ENCODE measurements at places on chromosomes 5 and 9.

DNA sequence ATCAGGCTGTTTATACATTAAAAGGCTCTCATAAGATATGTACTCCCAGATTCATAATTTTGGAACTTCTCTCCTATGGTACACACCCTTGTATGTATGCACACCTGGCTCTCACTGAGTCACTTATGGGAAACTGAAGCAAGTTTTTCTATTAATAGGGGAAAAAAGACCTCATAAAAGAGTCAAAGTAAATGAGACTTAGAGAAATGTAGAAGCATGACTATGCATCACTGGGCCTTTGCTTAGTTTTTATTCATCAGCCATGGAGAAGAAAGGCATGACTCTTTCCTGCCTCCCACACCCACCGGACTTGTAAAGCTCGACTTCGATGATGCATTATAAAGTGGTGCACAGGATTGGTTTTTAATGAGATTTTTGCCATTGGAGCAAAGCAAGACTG lies 28.2 kb downstream of the MTAP start:
- no peak for DNase-seq

DNA sequence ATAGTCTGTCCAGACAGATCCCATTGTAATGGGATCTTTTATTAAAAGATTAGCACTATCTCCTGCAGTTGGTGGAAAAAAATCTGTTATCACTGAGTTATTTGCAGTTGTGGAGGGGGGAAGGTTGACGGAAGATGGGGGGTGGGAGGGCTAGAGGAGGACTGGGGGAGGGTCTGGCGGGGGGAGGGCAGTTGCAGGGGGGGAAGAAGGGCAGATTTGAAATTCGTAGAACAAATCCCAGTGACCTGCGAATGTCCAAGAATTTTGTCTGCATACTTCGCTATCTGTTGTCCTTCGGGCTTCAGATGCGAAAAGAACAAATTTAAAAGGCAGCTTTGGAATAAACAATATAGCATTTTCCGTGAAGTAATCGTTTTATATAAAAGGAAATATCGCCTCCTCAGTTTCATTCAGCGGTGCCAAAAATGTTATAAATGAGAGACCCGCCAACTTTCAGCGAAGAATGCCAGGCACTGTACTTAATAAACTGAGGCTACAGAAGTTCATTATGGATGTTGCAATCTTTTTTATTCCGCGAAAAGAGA lies 1.3 kb upstream of the FST start:
- DNase-seq = no peak

DNA sequence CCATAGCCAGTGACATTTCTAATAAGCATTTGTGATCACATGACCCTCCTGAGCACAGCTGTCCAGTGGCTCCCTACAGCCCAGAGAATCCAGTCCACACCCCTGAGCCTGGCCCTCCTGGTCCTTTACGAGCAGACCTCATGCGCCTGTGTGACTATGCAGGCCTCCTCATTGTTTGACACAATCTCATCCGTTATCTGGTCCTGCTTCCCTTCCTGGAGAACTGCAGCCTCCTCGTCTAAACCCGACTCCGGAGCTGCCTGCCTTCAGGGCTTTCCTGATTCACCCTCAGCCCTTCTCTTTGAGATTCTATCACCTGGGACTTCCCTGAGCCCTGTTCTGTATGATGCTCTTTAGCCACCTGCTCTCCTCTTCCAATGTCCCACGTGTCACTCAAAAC lies 79.7 kb downstream of the GPR21 start:
- no peak for DNase-seq

DNA sequence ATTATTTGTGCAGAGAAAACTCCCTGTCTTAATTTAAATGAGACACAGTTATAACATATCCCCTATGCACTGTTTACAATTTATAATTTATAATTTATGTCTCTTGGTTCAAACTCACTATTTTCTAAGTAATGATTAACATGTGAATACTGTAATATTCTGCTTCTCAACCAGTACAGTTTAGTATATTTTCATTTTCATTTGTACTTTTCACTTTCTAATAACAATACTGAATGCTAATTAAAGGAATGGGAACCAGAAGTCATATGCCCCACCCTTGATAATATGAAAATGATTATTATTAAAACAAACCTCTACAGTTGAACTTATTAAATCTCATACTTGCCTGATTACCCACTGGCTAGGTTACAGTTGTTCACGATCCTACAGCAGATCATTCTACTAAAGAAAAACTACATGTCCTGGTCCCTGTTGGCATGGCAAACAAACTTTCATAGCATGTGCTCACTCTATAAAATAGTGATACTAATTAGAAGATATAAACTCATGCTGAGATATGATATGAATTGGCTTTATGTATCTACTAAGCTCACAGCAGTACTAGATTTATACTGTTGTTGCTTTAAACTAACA lies 66.4 kb downstream of the POU5F2 start:
- no peak for DNase-seq

DNA sequence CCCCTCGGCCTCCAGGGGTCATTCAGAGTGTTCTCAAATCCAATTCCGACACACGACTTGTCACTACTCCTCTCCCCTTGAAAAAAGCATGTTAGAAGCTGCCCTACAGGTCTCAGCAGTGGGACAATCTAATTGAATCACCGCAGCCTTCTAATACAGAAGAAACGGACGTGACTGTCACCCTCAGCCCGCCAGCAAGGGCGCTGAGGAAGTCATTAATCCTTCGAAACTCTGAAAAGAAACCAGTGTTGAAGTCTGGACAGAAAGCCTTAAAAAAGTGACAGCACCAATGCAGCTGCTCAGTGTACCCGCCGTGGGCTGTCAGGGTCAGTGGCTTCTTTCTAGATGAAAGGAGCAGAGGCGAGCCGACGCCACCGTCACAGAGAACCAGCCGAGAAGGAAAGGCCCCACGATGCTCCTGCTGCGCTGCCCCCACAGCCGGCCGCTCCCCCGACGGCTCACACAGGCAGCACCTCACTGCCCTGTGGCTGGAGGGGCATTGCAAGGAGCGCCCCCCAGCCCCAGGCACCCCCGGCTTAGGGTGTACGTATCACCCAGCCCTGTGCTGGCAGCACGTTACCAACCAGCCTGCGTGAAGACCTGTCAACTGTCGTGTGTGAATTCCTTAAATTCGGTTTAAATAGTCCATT lies 5.7 kb downstream of the BRD3OS start:
- DNase-seq = no peak

GRCh38 chr9:21831841-21832509 lies 29.5 kb downstream of the MTAP start:
- DNase-seq = peak; percentile 98

GRCh38 chr5:149289301-149289700 lies 17.6 kb downstream of the AFAP1L1 start:
- no peak for DNase-seq

DNA sequence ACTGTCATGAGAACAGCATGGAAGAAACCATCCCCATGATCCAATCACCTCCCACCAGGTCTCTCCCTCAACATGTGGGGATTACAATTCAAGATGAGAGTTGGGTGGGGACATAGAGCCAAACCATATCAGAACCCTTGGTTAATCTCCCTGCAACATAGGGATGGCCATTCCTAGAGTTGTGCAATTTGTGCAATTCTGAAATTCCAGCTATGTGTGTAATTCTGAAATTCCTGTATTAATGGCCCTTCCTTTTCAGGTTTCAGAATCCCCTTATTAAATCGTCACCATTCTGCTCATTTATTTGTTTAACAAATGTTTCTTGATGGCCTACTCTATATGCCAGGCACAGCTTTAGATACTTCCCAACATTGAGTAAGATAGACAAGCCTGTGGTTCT lies 282.6 kb downstream of the SMARCA2 start:
- no peak for DNase-seq

DNA sequence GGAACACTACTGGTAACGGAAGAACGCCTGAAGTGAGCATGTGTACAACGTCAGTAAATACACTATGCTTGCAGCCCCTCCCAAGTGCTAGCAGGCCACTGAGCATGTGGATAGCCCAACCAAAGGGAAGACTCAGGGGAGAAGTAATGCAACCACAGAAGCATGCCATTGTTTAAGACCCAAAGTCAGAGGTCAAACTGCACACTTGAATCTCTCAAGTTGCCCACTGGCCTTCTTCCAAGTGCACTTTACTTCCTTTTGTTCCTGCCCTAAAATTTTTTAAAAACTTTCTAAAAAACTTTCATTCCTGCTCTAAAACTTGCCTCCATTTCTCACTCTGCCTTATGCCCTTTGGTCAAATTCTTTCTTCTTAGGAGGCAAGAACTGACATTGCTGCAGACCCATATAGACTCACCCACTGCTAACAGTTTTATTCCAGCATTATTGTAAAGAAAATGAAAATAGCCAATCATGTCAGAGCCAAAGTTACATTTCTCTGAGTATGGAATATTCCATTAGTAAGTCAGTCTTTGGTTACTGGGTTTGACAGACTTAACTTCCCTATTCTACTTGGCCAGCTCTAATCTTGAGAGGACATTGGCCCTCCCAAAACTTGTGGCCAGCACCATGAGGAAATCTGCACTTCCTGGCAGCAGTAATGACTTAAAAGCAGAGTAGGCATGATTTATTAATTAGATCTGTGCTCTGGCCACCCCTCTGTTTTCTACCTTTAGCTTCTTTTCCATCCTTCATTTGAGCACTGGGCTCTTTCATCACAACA lies 76.9 kb downstream of the TSSK1B start:
- no peak for DNase-seq

DNA sequence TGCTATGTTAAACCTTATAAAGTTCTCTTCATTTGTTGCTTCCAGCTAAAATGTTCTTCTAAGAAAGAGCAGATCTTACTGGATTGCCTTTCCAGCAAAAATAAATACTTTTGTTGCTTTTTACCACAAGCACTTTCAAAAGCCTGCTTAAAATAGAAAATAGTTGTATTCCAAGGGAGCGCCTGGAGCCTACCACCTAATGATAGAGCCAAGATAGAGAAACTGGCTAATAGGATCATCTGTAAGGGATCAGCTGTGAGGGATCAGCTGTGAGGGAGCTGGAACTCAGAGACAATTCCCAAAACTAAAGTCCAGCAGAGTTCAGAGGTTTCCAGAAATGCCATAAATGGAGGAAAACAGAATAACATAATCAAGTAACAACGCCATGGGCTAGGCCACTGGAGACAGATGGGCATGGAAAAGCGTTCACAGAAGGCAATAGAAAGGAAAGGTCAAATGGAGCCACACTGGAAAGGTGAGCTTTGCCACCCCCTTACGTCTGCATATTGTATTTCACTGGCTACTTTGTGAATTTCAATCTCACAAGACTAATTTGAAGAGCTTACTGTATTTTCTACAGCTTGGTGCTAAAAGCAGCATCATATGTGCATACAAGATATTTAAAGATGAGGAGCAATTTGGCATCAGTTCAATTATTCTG lies 140.6 kb upstream of the TLE4 start:
- DNase-seq = no peak

DNA sequence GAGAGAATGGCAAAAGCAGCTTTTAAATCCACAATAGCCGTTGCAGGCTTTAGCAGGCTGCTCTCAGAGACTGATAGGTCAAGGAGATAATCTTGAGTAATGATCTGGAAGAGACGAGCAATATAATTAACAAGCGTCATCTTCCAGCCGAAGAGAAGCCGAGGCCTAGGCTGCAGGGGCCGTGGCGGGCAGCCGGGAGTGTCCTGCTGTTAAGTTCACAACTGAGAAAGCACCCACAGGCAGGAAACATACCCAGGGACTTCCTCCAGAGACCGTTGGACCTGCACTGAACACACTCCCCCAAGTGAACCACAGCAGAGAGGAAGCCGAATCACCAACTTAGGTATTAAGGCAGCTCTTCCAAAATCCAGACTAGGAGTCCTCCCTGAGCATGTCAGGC lies 182.3 kb downstream of the IRX2 start:
- DNase-seq = no peak

- peak; percentile 7 for DNase-seq
These were observed 806.2 kb upstream of the WWC1 start for GRCh38 chr5:167485061-167485774.

DNA sequence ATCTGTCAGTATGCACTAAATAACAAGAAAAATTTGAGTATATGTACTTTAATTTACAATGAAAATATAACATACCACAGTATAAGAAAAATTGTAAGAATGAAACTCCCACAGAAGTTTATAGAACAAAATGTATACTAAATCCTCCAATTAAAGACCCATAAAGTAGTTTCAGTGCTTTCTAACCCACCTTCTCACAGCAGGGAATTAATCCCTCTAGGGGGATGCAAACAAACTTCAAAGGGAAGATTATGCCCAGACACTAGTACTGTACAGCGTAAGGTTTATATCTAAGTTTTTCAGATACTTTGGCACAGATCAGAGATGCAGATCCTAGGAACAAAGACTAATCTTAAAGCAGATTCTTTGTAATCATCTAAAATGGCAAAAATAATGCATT lies 57.2 kb downstream of the DENND1A start:
- DNase-seq = no peak

DNA sequence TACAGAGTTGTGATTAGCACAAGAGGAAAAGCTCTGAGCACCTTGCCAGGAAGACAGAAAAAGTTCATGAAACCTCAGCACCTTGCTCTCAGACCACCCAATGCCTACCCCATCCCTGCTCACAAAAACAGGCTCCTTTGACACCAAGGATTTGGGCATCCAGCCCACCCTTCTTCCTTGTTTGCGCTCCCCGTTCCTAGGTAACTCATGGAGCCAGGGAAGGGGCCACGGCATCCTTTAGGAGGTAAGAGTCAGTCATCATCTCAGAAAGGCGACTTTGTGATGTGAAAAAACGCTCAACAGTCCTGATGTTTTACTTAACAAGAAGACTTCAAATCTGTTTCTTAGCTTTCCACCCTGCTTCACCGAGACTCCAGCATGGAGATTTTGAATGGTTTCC lies 29.5 kb downstream of the SH3PXD2B start:
- DNase-seq = no peak

GRCh38 chr5:74581988-74582365 lies 58.6 kb downstream of the ENC1 start:
- peak; percentile 46 for DNase-seq
